ENCODE measurements at places on chromosomes 7 and 10.

DNA sequence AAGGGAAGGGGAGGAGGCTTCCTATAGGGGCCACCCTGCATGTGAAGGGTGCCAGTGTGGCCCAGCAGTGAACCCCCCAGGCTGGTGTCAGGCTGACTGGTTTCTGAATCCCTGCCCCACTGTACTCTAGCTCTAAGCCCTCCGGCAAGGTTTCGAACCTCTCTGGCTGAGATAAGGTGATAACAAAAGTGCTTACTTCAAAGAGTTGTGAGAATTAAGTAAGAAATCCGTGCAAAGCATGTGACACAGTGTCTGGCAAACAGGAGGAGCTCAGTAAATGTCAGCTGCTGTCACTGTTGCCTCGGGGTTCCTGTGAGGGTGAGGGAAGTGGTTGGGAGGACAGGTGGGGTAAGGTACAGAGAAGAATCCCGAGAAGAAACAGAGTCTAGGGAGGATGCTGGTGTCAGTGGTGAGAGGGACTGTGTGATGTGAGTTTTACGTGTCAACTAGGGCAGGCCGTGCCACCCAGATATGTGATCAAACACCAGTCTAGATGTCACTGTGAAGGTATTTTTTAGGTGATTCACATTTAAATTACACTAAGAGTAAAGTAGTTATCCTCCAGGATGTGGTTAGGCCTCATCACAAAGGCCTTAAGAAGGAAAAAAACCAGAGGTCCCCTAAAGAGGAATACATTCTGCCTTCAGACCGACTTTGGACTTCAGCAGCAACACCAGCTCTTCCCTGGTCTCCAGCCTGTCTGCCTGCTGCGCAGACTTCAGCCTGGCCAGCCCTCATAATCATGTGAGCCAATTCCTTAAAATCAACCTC lies 64.4 kb downstream of the BPGM start:
- DNase-seq: peak; percentile 70

- DNase-seq: no peak
Measured at GRCh38 chr7:128879939-128880746, 17.5 kb downstream of the ATP6V1F start.

- DNase-seq: no peak
Measured at GRCh38 chr10:105952153-105952552, 1212.4 kb downstream of the SORCS1 start.

- no peak for DNase-seq
Measured at GRCh38 chr10:43444323-43444722, 7.4 kb downstream of the ZNF487 start.

- DNase-seq: no peak
Measured at GRCh38 chr7:12759151-12759550, 71.7 kb downstream of the ARL4A start.

DNA sequence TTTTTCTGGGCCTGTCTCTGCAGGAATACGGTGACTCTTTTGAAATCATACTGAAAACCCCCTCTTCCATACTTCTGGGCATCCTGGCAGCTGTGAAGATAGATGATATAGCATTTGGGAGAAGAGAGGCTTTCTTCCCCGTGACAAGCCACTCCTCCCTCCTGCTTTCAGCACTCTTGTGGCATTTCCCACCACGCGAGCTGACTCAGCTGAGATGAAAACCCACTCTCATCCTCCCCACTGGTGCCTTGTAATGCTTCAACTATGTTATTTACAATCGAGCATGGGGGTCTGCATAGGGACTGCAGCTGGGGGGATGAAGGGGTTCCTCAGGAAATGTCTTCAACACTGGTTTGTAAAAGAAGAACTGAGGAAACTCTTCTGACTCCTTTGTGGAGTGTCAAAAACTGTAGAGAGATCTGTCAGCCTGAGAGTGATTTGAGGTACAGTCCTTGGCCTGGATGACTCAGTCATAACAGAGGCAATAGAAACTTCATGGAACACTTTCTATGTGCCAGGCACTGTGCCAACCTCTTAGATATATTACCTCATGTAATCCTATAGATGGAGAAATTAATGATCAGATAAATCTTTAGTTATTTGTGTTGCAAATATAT lies 1.7 kb upstream of the TBATA start:
- no peak for DNase-seq

DNA sequence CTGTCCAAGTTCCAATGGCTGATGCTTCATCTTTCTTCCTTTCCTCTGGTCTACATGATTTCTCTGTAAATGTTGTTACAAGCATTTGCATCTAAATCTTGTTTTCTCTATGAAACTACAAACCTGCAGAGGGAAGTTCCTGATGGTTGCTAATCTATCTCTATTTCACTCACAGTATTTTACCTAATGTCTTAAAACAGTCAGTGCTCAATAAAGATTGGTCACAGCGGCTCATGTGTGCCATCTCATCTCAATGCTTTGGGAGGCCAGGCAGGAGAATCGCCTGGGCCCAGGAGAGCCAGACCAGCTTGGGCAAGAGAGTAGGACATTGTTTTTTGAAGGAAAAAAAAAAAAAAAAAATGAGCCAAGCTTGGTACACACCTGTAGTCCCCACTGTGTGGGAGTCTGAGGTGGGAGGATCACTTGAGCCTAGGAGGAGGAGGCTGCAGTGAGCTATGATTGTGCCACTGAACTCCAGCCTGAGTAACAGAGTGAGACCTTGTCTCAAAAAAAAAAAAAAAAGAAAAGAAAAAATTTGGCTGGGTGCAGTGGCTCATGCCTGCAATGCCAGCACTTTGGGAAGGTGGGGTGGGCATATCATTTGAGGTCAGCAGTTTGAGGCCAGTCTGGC lies 71.3 kb upstream of the ARMC3 start:
- DNase-seq: no peak

GRCh38 chr10:89889606-89890005 lies 188.2 kb downstream of the KIF20B start:
- DNase-seq: no peak

GRCh38 chr10:99224766-99225165 lies 10.9 kb downstream of the HPSE2 start:
- no peak for DNase-seq

- no peak for DNase-seq
Measured at GRCh38 chr10:112843623-112844022, 106.4 kb upstream of the TCF7L2 start.

- DNase-seq: no peak
Measured at GRCh38 chr10:76398043-76398710, 966.8 kb downstream of the LRMDA start.

DNA sequence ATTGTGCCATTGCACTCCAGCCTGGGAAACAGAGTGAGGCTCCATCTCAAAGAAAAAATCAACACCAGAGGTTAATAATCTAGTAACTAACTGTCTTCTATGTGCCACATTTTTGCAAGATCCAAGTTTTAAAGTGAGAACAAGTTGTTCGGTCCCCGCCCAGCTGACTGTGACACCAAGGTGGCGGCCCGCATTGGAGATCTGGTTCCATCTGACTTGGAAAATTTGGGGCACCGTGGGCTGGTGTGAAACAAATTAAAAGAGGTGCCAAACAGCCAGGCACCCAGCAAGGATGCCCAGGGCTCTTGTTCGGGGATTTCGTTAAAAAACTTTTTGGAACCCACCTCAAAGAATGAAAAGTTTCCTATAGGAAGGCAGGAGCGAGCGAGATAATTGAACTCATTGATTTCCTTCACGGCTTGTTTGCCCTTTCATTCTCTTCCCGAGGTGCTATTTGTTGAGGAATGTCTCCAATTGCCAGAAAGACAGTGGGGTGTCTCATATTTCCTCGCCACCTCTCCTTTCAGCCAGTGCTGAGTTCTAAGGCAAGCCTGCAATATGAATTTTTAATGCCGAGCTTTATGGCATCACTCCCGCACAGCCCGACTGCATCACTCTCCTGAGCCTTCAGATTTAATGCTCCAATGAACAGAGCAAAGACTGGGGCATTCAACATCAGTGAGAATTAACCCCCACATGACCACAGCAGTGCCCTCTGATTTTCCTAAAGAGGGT lies 156.9 kb upstream of the SH2B2 start:
- no peak for DNase-seq

DNA sequence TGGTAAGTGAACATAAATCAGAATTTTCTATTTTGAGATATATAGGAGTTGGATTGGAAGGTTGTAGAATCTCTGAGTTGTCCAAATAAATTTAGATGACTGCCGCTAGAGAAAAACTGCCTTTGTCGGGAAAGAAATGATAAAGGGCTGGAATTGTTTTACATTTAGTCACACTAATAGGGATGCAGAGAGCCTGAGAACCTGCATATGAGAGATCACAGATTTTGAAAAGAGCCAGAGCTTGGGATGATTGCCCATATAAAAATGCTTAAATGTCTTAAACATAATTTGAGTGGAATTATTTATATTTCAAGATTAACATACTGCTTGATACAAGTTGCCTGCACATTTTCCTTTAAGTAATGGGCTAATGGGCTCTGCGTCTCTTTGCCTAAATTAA lies 660.5 kb downstream of the NRG3 start:
- no peak for DNase-seq

- no peak for DNase-seq
Measured at GRCh38 chr10:132493246-132493755, 44.3 kb upstream of the INPP5A start.

- no peak for DNase-seq
Measured at GRCh38 chr10:46264336-46264735, 22.5 kb upstream of the ANTXRL start.

DNA sequence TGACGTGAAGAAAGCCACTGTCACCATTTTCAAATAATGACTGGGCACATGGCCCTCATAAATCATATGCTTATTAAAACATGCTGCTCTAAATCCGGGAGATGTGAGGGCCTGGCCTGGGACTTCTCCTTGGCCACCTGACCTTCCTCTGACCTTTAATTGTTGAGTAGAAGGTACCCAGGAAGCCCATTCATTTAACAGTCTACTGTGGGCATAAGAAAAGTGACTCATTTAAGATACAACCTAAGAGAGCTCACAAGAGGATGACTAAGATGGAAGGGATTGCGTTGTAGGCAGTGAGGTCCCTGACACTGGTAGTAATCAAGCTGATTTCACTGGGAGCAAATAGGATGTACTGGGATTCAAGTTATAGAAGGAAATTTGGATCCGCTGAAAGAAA lies 203.4 kb upstream of the GPR26 start:
- DNase-seq: no peak

DNA sequence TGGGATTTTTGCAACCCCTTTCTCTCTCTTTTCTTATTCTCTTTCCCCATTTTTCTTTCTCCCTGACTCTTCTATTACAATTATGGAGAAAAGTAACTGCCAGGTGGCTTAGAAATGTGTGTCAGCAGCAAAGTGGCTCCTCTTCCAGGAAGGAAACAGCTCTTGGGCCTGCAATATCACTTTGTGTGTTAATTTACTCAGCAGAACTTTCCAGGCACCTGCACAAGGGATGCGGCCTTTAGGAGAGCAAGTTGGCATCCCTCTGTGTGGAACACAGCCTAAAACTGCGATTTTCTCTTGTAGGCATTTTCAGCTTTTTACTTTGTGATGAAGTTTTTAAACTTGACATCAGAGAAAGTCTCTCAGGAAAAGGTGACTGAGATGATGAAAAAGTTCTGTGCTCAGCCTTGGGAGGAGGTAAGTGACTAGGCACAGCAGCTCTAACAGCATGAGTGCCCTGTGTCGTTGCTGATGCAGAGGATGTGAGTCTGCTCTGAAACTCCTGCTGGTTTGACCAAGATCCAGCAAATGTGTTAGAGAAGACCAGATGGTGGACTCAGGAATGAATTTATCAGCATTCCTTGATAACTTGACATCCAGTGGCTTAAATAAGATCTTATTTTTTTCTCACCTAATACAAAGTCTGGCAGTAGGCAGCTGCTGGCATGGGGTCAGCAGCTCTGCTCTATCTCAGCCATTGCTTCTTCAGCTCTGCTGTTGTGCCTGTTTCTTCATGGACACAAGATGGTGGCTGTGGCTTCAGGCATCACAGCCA lies 47.4 kb upstream of the CC2D2B start:
- no peak for DNase-seq

DNA sequence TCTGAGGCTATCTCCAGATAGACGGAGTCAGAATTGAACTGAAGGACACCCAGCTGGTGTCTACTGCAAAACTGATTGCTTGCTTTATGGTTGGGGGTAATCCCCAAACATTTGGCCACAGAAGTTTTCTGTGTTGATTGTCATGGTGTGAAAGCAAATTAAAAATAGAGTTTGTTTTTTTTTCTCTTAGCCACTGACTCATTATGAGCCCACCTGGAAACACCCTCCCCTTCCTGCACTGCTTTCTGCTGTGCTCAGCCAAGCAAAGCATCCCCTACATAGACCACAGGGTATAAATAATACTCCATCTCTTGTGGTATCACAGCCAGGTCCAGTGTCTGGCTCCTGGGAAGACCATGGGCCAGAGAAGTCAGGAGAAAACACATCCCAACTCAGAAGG lies 6.5 kb upstream of the VWC2 start:
- DNase-seq: no peak

DNA sequence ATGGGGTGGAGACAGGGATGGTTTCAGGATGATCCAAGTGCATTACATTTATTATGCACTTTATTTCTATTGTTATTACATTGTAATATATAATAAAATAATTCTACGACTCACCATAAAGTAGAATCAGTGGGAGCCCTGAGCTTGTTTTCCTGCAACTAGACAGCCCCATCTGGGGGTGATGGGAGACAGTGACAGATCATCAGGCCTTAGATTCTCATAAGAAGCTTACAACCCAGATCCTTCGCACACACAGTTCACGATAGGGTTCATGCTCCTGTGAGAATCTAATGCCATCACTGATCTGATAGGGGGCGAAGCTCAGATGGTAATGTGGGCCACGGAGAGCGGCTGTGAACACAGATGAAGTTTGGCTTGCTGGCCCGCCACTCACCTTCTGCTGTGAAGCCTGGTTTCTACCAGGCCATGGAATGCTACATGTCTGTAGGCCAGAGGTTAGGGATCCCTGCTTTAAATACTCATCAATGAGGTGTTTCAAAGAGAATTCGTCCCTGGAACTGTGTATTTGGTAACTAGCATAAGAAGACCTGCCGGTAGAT lies 21.2 kb upstream of the PRKCQ start:
- DNase-seq: peak; percentile 61

DNA sequence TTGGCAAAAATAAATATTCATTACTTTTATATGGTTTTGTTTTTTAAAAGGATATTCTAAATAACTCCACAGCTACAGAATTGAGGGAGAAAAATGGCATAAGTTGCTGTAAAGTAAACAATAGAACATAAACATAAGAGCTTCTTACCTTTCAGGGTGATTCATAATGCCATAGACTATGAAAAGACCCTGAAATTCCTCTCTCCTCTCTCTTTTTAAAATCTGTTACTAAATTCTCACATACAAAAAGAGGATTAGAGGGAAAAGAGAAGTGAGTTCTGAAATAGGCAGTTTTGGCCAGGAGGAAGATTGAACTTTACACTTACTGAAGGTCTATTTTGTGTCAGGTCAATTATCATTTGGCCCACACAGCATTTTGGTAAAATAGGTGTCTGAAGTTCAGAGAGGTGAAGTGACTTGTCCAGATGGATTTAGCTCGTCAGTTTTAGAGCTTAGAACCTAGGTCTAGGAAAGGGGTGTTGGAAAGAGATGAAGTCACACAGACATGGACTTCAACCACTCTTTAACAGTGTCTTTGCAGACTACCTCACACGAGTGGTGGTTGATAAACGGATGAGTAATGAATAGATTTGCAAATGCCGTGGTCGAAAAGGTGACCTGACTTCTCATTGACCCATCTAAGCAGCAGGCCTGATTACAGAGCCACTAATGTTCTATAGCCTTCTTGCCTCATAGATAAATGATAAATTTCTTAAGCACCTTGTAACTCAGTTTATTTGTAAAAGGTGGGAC lies 190.6 kb upstream of the CCDC6 start:
- DNase-seq: no peak

Measured in CD4-positive, alpha-beta T cell treated with Interleukin-15 for 4 hours (primary cell).